Right renal pelvis (tissue), 4 donors: ENCODE measurements at places on chromosomes 4 and X. TPM values are rescaled to one million over a fixed set of nuclear protein-coding genes. Genes with fewer than 3 reads are reported as not detected.

The RAB40A gene
- polyA plus RNA-seq, result 2.7 TPM

- DNase-seq, result no peak
Measured at GRCh38 chr4:155759372-155760252, 791 bp downstream of the GUCY1B1 start.

The NKX3-2 gene
- polyA plus RNA-seq, result 0.05 TPM

DNA sequence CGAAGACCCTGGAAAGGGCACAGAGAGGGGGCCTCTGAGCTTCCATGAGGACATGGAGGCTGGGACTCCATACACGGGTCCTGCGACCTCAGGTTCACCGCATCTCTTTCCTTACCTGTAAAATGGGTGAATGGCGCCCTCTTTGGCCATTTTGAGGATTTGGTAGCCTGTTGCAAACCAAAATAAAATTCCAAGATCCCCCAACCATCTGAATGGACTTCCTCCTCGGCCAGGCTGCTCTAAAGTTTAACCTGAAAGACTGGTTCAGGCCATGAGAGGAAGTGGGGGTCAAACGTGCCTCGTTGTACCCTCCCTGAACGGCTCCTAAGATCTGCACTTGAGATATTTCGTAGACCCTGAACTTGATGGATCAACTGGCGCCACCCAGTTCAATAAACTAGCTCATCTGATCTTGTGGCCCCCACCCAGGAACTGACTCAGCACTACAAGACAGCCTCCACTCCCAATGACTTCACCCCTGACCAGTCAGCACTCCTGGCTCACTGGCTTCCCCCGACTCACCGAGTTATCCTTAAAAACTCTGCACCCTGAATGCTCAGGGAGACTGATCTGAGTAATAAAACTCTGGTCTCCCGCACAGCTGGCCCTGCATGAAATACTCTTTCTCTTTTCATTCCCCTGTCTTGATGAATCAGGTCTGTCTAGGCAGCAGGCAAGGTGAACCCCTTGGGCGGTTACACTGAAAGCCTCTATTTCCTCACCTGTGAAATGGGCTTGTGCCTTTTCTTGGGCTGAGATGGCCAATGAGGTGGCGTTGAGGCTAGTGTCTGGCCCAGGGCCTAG is 32.9 kb upstream of the GPR78 start:
- no peak for DNase-seq

GRCh38 chr4:26726655-26727387 is 133.8 kb upstream of the STIM2 start:
- DNase-seq, result no peak

GRCh38 chr4:80196922-80197573 is at the start of gene PRDM8:
Gene PRDM8 (plus strand): TSS chr4:80197503. CDS start chr4:80200081, 2,578 bp downstream.
- DNase-seq, result no peak

The RADX gene
- 7.1 TPM for polyA plus RNA-seq

- DNase-seq, result no peak
Measured at GRCh38 chr4:17662694-17663093, 48.3 kb downstream of the MED28 start.

The AASDH gene
- polyA plus RNA-seq, result 28.5 TPM

The ATP1B4 gene
- 0.01 TPM for polyA plus RNA-seq

The COX18 gene
- polyA plus RNA-seq, result 17.5 TPM

The VCX3A gene
- polyA plus RNA-seq, result not detected

The DUSP21 gene
- polyA plus RNA-seq, result not detected

- DNase-seq, result no peak
Measured at GRCh38 chr4:139844057-139844456, 178.4 kb downstream of the MGST2 start.

The PRDM5 gene
- 15.1 TPM for polyA plus RNA-seq

- DNase-seq, result no peak
Measured at GRCh38 chr4:186953599-186954260, 230.1 kb upstream of the FAT1 start.

The TMEM156 gene
- 4.4 TPM for polyA plus RNA-seq

DNA sequence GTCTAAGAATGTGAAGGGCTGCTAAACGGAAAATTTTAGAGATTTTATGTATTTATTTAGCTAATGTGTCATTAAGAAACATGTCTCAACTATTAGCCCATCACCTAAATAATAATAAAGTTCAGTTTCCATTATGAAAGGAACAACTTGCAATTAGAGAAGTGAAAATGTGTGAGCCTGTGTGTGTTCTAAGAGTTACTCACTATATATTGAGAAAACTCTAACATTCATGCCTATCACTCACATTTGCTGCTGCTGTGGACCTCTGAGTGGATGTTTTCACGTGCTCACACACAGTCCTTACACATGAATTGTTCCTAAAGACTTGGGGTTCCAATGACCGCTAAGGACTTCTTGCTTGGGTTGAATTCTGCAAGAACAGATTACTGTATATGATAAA is 364.0 kb downstream of the TMA16 start:
- no peak for DNase-seq

The THOC2 gene
- polyA plus RNA-seq, result 123 TPM

DNA sequence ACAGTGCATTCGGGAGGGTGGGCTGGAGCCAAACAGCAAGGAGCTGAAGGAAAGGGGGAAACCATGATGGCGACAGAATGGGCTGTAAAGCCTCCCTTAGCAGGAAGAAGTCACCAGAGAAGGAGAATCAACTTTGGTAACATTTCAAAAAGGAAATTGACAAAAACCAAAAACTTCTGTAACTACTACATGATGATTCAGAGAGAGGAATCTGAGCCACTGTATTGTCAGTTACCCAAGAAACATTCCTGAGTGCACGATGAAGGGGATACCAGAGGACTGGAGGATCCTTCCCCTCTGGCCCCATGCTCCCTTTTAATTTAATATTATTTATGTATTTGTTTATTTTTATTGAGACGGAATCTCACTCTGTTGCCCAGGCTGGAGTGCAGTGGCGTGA is 26.3 kb downstream of the PDHA1 start:
- DNase-seq, result no peak

DNA sequence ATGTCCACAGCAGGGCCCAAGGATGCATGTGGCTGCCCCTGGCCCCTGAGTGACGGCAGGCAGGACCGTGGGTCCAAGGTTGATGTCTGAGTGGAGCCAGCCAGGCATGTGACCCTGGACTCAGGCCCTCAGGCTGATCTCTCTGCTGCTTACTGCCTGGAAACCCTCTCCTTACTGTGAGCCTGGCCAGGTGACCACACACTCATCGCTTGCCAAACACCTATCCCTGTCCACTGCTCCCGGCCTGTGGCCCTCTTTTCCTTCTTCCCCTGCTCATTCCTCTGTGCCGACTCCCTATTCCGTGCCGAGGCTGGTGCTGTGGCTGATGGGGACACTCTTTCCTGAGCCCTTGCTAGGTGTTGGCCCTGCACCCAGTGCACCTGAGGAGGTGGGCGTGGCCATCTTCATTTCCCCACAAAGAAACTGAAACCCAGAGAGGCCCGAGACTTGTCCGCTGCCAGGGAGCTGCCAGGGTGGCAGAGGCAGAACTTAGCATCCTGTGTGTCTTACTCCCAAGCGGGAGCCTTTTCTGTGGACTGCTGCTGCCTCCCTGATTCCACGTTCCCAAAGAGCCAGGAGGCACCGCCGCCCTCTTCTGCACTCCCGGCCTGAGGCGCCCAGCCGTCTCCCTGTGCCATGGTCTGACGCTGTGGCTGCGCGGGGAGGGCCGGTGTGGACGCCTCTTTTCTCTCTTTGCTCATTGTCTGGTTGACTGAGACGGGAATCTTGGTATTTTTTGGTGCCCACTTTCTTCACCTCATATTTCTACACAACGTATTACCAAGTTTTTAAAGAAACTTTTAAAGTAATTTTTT is 11.2 kb upstream of the RNF4 start:
- DNase-seq, result no peak

GRCh38 chr4:81758574-81759264 is 287.0 kb upstream of the RASGEF1B start:
- no peak for DNase-seq

GRCh38 chrX:964831-965416 is 247.5 kb downstream of the CRLF2 start:
- no peak for DNase-seq

The ADAMTS3 gene
- 9.6 TPM for polyA plus RNA-seq

GRCh38 chr4:41022116-41022515 is 192.2 kb downstream of the APBB2 start:
- no peak for DNase-seq

- no peak for DNase-seq
Measured at GRCh38 chr4:169847171-169847570, 89.4 kb upstream of the HPF1 start.

The CDKL2 gene
- polyA plus RNA-seq, result 11.2 TPM

GRCh38 chr4:6252051-6252450 is 17.6 kb upstream of the WFS1 start:
- no peak for DNase-seq

DNA sequence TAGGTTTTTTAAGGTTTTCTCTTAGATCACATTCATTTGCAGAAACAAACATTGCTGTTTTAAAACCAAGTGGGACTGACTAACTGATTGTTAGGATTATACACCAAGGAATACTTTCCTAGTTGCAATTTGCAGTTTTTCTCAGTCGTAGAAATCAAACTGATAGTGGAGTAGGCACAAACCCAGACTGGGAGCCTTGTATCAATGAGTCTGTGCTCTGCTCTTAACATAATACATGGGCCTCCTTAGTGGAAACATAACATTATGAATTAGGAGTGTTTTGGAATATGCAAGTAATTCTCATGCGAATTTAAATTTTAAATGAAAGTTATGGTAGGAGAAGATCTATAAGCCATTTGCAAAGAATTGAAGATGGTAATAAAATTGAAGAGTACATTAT is 223.5 kb downstream of the CLCN4 start:
- DNase-seq, result no peak

- DNase-seq, result no peak
Measured at GRCh38 chrX:153685751-153686696, 1.7 kb upstream of the SLC6A8 start.

- DNase-seq, result no peak
Measured at GRCh38 chr4:121749225-121749624, 15.7 kb downstream of the SMIM43 start.

The CXCL6 gene
- 0.26 TPM for polyA plus RNA-seq

GRCh38 chr4:66000510-66001117 is 330.3 kb upstream of the EPHA5 start:
- DNase-seq, result no peak
